ENCODE measurements at places on chromosomes 11 and 22. TPM values are rescaled to one million over a fixed set of nuclear protein-coding genes. Genes with fewer than 3 reads are reported as not detected.

Gene CCDC87
- 15.9 TPM for total RNA-seq

Gene FOLR2
- 4.3 TPM for total RNA-seq

Gene OR2AG1
- total RNA-seq: not detected

Gene OR2D2
- total RNA-seq: not detected

- no peaks in the 10 kb centered on the region for H3K27me3 ChIP-seq
- no peak overlapping the region for H3K4me3 ChIP-seq
- H3K4me1 ChIP-seq: no peaks in the 10 kb centered on the region
These were observed 18.9 kb upstream of the GDPD4 start for GRCh38 chr11:77320351-77320750.

DNA sequence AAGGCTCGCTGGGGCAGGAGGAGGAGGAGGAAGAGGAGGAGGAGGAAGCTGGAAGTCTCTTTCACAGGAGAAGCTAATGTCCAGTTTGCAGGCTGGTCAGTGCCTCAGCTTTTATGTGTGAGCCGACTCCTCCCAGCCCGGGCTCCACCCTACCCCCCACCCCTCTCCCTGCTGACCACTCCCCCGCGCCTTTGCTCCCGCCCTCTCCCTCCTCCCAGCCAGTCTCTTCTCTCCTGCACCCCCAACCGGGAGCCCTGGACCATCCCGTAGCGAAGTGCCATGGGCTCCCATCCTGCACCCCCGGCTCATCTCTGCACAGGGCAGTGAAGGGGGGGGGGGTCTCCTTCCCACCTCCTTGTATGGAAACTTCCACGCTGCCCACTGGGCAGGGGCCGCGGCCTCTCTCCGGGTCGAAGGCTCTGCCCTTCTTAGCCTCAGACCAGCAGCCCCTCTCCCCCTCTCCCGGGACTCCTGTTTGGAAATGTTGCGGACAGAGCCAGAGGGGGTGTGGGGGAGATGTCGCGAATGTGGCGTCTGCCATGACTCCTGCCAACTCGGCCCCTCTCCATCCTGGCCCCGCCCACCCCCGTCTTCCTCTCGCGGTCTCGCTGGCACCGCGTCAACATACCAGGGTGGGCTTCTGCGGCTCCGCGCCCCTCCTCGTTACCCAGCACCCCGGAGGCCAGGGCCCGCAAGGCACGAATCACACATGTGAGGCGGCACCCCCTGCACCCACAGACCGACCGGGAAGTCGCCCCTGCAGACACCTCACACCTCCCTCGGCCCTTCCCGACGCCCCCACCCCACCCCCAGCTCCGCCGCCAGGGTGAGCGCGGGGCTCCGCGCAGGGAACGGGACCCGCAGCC lies 1.8 kb downstream of the IGF2 start:
- peak; percentile 61 for DNase-seq
- H3K36me3 ChIP-seq: no peaks in the 10 kb centered on the region
- peak overlapping the region; percentile 36 for H3K4me3 ChIP-seq
- peaks cover 100% of the 10 kb centered on the region for H3K27me3 ChIP-seq

DNA sequence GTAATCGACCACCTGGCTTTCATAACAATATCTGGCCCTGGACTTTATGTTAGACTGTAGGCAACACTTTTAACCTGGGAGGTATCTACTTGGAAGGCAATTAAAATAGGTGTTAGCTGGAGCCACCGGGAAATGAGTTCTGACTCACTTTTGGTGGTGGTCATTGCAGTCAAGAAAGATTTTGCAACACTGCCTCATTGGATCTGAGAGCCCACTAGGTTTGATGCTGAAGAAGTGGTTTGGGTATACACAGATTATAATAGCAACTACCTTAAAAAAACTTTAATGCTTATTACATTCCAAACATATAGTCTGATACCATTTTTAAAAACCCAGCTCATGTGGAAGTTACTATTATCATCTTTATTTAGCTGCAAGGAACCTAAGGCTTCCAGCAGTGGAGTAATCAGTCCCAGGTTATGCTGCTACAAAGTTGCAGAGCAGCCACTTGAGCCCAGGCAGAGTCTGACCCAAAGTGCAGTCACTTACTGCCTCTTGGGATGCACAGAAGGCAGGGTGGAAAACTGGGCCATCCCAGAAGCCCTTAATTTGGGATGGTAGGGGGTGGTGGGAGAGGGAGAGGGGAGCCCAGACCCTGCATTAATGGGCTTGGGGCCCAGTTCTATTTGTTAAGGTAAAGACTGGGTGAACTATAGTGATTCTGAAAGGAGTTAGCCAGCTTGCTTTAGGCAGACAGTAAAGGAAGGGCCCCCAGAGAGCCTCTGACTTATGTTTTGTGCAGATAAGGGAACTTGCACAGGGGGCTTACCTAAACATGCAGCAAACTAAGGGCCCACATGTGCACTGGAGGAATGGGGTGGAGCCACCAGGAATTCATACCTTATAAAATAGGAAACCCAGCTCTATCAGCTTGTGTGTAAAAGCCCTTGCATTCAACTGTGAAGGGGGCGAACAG lies 149.4 kb downstream of the SNX19 start:
- no peaks in the 10 kb centered on the region for H3K27me3 ChIP-seq
- peaks cover 5% of the 10 kb centered on the region for H3K4me1 ChIP-seq
- H3K36me3 ChIP-seq: no peaks in the 10 kb centered on the region
- H3K4me3 ChIP-seq: no peak overlapping the region
- H3K27ac ChIP-seq: no peak overlapping the region

Gene RAB3IL1
- 4.0 TPM for total RNA-seq

Gene OR52H1
- 1.3 TPM for total RNA-seq

Gene IMMP1L
- total RNA-seq: 12.8 TPM

GRCh38 chr22:44540756-44541670 lies 43.0 kb upstream of the RTL6 start:
- H3K4me3 ChIP-seq: no peak overlapping the region
- H3K27me3 ChIP-seq: peaks cover 73% of the 10 kb centered on the region
- no peaks in the 10 kb centered on the region for H3K36me3 ChIP-seq
- DNase-seq: no peak

GRCh38 chr11:6526411-6527135 lies 29.5 kb downstream of the DNHD1 start:
- peaks cover 18% of the 10 kb centered on the region for H3K36me3 ChIP-seq
- no peak overlapping the region for H3K27ac ChIP-seq
- no peaks in the 10 kb centered on the region for H3K4me1 ChIP-seq
- no peak for DNase-seq
- H3K4me3 ChIP-seq: no peak overlapping the region

DNA sequence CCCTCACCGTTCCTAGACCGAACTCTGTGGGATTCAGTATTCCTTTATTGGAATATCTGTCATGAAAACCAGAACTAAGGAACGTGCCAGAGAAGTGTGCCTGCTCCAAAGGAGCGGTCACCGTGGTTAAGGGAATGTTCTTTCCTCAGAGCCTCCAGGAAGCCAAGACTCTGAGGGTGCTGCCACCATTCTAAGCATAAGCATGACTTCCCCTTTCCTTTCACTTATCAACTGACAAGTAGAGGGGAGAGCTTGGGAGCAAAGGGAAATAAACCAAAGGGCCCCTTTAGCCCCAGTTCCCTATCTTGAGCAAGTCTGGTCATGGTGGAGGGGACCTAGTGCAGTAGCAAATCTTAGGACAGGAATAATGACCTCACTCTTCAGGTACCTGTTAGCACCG lies 26.8 kb downstream of the CTR9 start:
- H3K4me1 ChIP-seq: no peaks in the 10 kb centered on the region
- no peak overlapping the region for H3K4me3 ChIP-seq
- no peak overlapping the region for H3K27ac ChIP-seq
- no peaks in the 10 kb centered on the region for H3K27me3 ChIP-seq

- H3K36me3 ChIP-seq: no peaks in the 10 kb centered on the region
- no peak for DNase-seq
- no peaks in the 10 kb centered on the region for H3K4me1 ChIP-seq
- H3K27me3 ChIP-seq: no peaks in the 10 kb centered on the region
These were observed 246.5 kb downstream of the CADM1 start for GRCh38 chr11:115257678-115258077.

Gene MS4A1
- 3.5 TPM for total RNA-seq

- no peak for DNase-seq
- peaks cover 24% of the 10 kb centered on the region for H3K4me1 ChIP-seq
- no peak overlapping the region for H3K4me3 ChIP-seq
- no peak overlapping the region for H3K27ac ChIP-seq
- H3K36me3 ChIP-seq: peaks cover 76% of the 10 kb centered on the region
These were observed 55.1 kb downstream of the AMOTL1 start for GRCh38 chr11:94823102-94823732.

All from stomach (tissue), 19 donors.